ENCODE measurements at places on chromosomes 13 and 19. TPM values are rescaled to one million over a fixed set of nuclear protein-coding genes. Genes with fewer than 3 reads are reported as not detected.

DNA sequence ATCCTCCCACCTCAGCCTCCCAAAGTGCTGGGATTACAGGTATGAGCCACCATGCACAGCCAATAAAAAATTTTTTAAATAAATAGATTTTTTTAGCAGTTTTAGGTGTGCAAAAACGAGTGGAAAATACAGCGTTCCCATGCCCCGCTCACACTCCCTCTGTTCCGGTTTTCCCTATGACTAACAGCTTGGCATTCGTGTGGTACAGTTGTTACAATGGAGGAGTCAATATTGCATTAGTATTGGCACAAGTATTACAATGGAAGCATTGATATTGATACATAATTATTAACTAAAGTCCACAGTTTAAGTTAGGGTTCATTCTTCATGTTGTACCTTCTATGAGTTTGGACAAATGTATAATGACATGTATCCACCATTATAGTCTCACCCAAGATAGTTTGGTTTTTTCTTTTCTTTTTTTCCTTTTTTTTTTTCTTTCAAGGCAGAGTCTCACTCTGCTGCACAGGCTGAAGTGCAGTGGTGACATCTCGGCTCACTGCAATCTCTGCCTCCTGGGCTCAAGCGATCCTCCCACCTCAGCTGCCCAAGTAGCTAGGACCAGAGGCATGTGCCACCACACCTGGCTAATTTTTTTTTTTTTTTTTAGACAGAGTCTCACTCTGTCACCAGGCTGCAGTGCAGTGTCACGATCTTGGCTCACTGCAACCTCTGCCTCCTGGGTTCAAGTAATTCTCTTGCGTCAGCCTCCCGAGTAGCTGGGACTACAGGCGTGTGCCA lies 15.4 kb upstream of the RAB20 start:
- DNase-seq = no peak

- no peak for DNase-seq
These were observed 40.8 kb downstream of the SERPINE3 start for GRCh38 chr13:51380269-51380668.

ZNF506 gene
- 27.4 TPM for total RNA-seq

DNA sequence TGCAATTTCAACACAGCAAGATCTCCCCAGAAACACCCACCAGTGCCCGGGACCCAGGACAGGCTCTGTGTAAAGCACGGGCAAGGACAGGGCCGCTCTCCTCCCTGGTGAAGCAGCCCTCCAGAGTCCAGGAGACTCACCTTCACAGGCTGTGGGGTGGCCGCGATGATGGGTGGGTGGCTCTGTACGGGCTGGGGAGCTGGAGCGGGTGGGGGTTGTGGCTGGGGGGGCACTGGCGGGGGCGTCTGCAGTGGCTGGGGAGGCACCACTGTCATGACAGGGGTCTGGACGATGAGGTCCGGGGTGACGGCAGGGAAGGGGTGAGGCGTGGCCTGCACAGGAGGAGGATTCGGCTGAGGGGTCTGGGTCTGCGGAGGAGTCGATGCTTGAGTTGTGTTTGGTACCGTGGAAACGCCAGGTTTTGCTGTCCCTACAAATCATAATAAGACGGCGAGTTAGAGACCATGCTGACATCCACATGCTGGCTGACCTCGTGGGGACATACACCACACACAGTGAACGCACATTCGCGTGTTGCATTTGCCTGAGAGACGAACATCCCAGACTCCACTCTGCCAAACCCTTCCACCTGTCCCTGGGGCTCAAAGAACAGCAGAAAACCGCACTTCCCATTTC lies 33.1 kb upstream of the EPHX3 start:
- no peak for DNase-seq

- no peak for DNase-seq
These were observed 3.4 kb downstream of the EIF3G start for GRCh38 chr19:10116085-10116865.

DNA sequence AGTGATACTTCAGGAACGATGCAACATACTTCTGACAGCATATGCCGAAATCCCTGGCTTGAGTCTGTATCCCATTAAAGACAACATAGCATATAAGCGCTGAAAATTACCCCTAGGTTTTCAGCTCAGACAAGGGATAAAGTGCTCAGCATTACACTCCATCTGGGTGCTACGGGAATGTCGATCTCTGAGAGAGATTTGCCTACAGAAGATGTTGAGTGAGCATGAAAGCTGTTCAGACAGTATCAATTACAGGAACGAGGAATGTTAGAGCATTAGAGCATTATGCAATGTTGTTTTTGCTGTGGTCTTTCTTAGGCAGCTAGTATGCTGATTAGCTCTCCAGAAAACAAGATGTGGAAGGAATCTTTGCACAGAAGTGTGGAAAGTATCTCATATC lies 484.5 kb downstream of the LIG4 start:
- no peak for DNase-seq

DNA sequence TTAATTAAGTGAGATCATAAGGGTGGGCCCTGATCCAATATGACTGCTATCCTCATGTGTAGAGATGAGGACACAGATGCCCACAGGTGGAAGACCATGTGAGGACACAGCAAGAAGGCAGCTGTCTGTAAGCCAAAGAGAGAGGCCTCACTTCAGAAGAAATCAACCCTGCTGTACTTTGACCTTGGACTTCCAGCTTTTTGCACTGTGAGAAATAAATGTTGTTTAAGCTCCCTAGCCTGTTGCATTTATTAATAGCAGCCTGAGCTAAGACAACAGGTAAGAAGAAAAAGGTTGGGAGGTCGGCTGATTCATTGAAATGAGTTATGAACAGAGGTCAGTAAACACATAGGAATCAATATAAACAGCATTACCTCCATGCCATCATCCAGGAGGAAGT lies 14.8 kb downstream of the PARP4 start:
- DNase-seq = no peak

FCGBP gene
- total RNA-seq = 0.93 TPM

- no peak for DNase-seq
These were observed 11.6 kb upstream of the UBE2L5 start for GRCh38 chr13:30410705-30411125.

GRCh38 chr13:95115525-95115924 lies 185.7 kb downstream of the ABCC4 start:
- no peak for DNase-seq

- DNase-seq = no peak
These were observed 213.3 kb downstream of the KATNAL1 start for GRCh38 chr13:30094015-30094414.

- DNase-seq = no peak
These were observed 7.8 kb upstream of the MKNK2 start for GRCh38 chr19:2058570-2059421.

GRCh38 chr19:53007200-53007599 lies 6.5 kb upstream of the ERVV-1 start:
- DNase-seq = no peak

ELSPBP1 gene
- not detected for total RNA-seq

ZNF578 gene
- 1.9 TPM for total RNA-seq

Data from activated CD8-positive, alpha-beta memory T cell treated with anti-CD3 and anti-CD28 coated beads, Interleukin-2, amount 10 ng/mL, durations not matched to agents 7 days and 5 days (primary cell).